Occipital lobe (tissue), 3 donors: ENCODE measurements at places on chromosomes 12 and 14.

GRCh38 chr14:73680821-73681220 is 33.4 kb downstream of the PNMA1 start:
- no peak for DNase-seq

DNA sequence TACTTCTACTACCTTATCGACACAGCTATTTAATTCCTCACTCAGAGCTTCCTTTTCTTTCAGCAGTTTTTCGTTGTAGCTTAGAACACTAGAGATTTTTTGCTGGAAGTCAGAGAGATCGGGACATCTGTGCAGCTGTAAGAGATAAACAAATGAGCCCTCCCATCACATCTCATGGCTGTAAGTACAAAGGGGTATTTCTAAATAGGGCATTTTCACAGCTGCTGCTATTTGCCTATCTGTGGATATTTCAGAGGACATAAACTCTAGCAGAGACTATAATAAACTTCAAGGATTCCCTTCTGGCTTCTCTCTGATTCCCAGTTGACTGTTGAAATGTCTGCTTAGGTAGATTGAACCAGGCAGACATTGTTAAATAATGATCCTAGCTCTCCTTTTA is 76.1 kb upstream of the SAV1 start:
- no peak for DNase-seq

GRCh38 chr14:106459971-106460730 is 933.8 kb downstream of the TMEM121 start:
- DNase-seq = no peak

DNA sequence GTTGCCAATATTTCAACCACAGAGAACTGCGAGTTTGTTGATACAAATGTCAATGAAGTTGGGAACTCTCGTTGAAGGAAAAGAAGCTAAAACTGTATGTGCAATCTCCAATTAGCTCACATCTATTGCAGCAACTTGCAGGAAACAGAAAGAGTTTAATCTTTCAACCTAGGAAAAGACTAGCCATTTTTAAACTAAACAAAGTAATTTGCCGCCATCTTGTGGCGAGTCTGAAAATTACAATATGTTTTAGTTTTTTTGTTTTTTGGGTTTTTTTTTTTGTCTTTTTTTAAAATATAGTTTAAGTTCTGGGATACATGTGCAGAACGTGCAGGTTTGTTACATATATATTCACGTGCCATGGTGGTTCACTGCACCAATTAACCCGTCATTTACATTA is 131.2 kb upstream of the FOXG1 start:
- DNase-seq = no peak

DNA sequence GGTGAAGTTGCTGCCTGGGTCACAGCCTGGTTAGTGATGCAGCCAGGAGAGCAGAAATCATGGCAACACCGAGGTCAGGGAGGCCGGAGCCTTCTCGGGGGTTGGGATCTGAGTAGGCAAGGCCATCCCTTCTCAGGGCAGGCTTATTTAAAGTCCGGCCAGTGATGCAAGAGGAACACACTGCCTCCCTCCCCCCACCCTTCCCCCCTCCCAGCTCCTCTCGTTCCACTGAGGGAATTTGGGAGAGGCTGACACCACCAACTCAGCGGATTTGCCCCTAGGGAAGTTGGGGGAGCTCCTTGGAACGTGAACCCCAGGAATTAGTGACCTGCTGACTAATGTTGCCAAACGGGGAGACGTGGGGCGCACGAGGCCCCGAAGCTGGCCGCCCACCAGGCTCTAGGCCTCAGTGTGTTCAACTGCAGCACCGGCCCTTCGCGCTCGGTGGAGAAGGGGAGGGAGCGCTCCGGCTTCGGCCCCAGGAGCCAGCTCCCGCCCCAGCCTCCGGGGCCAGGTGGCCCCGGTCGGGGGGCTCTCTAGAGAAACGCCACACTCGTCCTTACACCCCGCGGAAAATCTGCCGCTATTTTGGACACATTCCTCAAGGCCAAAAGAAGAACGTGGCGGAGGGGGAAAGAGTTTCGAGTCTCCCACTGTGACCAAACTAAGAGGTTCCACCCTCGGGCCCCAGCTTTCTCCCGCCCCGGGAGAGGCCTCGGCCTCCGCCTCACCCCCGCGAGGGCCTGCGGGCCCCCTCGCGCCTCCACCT is 1.6 kb downstream of the CTDSP2 start:
- peak; percentile 20 for DNase-seq

- no peak for DNase-seq
Measured at GRCh38 chr12:1428671-1429070, 165.7 kb downstream of the FBXL14 start.

- DNase-seq = no peak
Measured at GRCh38 chr12:112046003-112046402, 32.8 kb downstream of the ERP29 start.

DNA sequence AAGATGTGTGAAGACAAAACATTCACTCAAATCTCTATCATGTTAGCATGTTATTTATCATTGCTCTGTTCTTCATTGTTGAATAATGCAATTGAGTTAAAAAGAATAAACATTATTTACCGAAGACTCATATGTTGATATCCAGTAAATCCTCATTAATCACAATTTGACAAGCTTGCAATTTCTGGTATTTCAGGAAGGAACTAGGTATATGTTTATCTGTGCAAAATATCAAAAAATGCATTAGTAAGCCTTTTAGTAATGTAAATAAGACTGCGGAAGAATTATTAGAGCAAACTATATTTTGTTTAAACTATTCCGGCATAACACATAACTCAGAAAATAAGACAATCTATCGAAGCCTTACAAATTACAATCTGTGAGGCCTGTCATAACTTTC is 222.7 kb upstream of the NOVA1 start:
- DNase-seq = no peak

DNA sequence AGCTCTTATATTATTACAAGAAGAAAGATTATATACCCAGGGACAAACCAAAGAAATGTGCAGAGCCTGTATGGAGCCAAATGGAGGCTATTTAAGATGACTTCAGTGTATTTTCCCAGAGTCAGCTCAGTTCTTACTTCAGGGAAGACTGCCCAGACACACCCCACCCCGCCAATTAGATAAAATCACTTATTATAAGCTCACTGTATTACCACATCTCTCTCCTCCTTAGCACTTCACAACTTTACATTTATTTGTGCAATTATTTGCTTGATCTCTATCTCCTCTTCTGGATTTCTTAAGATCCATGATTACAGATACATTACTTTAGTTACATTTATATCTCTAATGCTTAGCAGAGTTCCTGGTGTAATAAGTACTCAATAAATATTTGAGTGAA is 24.7 kb upstream of the WDR89 start:
- no peak for DNase-seq

DNA sequence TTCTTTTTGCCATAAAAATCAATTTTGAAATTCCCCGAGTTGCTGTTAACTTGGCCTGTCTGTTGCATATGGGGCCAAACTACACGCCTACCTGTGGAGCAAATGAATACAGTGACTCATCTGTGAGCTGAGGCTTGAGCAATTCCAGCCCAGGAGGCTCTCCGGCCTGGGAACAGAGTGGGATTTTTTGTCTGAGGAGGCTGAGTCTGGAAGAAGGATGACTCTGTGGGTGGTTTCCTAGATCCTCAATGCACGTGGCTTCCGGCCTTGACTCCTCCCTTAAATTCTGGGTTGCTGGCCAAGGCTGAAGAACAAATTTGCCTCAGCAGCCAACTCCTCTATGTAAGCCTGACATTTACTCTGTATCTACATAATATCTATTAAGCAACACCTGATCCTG is 124.1 kb downstream of the SSPN start:
- DNase-seq = no peak
